ENCODE measurements at places on chromosomes 12 and 14.

- peak; percentile 48 for DNase-seq
Measured at GRCh38 chr12:27969624-27970400, 2.7 kb downstream of the PTHLH start.

DNA sequence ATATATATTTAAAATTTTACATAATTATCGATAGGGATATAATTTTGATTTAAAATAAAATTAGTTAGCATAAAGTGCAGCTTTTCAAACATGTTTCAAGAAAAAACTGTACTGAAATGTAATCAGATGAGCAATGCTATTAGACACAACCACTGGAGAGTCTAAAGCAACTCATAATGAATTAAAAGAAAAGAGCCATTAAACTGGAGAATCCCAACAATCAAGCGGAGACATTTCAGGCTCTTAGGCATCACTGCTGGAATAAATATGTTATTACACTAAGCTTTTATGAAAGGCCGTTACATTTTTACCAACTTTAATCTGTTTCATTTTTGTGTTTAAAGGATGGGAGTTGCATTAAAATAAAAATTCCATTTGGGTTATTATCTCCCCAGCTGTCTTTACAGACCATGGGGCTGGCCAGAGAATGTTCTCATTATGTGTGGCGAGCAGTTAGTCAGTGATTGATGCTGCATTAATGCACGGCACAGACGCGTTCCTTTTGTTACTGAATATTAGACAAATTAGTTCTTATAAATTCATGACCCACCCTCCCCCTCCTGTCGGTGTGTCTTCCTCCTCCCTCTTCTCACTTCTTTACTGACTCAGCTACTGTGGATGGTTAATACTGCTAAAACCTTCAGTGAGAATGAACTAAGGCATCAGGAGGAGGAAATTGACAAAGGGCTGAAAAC is 156.8 kb downstream of the PDZRN4 start:
- DNase-seq: no peak

DNA sequence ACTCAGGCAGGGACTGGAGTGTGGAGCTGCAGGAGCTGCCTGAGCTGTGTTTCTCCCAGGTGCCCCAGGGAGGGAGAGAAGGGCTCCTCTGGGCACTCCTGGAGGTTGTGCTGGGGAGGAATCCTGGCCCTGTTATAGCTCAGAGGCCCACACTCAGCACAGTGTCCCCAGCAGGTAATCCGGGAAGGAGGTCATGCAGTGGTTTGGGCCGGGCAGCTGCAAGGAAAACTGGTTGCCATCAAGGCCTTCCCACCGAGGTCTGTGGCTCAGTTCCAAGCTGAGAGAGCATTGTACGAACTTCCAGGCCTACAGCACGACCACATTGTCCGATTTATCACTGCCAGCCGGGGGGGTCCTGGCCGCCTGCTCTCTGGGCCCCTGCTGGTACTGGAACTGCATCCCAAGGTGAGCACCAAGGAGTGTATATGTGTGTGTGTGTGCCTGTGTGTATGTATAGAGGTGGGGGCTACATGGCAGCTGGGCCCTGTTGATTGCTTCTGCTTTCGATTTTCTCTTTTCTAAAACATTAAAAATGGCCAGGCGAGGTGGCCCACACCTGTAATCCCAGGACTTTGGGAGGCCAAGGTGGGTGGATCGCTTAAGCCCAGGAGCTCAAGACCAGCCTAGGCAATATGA is 2.0 kb downstream of the AMHR2 start:
- DNase-seq: no peak

- no peak for DNase-seq
Measured at GRCh38 chr14:49187799-49188198, 398.4 kb downstream of the RPS29 start.

GRCh38 chr12:130683811-130684210 is 32.3 kb downstream of the RIMBP2 start:
- DNase-seq: no peak

GRCh38 chr14:95096476-95096875 is 60.9 kb downstream of the DICER1 start:
- DNase-seq: no peak

DNA sequence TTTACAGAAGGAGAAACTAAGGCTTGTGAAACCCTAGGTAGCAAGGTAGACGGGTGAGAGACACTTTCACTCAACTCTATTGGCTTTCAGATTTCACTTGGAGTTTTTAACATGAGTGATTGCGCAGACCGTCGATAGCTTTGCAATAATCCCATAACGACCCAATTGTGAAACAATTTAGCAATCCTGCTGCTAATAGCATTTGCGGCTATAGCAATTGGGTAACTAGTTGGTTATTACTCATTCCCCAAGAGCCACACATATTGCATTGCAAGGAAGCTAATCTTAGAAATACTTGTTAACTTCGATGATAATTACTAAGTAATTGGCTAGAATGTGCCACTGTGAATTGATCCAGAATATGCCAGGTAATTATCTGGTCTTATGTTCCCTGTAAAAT is 159.9 kb upstream of the NOS1 start:
- no peak for DNase-seq

DNA sequence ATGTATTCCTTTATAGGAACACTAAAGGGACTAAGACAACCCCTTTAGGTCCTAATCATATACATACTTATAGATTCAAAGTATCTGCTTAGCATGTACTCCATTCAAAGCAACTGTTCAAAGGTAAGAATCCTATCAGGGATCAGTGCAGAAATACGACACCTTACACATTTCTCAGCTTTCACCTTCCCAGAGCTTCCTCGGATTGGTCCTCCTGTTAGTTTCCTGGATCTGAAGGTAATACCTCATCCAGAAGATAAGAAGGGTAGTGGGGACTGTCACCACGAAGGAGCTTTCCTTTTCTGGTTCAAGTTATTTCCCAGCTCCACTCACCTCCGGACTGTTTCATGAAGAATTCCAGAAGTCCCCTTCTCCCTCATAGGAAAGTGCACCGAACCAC is 38.0 kb downstream of the RCOR1 start:
- DNase-seq: no peak

DNA sequence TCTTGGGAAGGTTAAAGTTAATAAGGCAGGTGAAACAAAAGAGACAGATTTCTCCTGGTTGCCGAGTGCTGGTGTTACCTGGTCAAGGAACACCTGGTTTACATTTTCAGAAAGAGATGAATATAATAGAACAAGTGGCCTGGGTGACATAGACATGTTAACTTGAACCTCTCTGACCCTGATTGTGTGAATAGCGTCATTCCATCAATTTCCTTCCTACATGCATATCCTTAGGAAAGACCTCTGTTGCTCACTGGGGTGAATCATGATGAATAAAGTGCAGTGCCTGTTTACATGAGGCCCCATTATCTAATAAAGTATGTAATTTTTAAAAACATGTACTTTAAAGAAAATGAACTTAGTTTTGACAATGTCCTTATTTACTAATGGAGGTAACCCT is 1822.9 kb upstream of the FLRT2 start:
- no peak for DNase-seq

GRCh38 chr14:36319899-36320199 is 588 bp downstream of the MBIP start:
- no peak for DNase-seq

- no peak for DNase-seq
Measured at GRCh38 chr12:107522692-107523477, 162.7 kb upstream of the PWP1 start.

GRCh38 chr12:131209082-131210070 is 255.7 kb downstream of the ADGRD1 start:
- DNase-seq: no peak

GRCh38 chr12:50695961-50696360 is 67.9 kb upstream of the ATF1 start:
- DNase-seq: no peak

DNA sequence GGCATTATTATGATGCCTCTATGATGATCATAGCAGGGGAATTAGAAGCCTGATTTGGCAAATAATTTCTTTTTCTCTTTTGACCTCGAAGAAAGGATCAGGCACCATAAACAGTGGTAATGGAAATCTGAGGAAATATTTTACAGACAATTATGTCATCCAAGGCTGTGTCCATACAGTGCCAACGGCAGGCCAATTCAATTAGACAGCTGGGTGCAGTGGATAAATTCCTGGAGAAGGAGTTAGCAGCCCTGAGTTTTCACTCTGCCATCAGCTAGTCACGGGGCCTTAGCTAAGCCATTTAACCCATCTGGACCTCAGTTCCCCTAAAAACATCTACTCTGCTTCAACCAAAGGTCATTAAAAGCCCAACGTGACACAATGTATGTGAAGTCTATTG is 4.1 kb downstream of the TPH2 start:
- DNase-seq: no peak

GRCh38 chr12:52126605-52127578 is 47.4 kb downstream of the SMIM41 start:
- DNase-seq: peak; percentile 63

- DNase-seq: no peak
Measured at GRCh38 chr12:67968321-67968720, 20.9 kb upstream of the IFNG-AS1 start.

DNA sequence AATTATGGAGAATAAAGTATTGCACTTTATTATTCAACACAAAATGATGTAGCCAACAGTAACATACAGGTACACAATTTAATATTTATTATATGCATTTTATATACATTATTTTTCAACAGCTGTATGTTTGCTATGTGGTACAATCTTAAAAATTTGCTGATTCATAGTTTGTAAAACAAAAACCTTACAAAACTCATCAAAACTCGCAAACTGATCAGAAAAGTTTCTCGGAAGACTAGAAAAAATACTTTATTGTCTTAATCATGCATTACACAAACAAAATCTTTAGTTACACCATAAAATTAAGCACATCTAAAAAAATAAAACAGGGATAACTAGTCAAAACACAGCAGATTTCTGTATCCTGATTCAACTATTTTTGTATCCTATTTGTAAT is 19.5 kb downstream of the COCH start:
- no peak for DNase-seq

- DNase-seq: no peak
Measured at GRCh38 chr14:100476012-100476822, 111.0 kb downstream of the BEGAIN start.

All from Right ventricle myocardium superior (tissue), 1 donor.